ENCODE measurements at places on chromosomes 1 and 21.

GRCh38 chr1:225851805-225852204, 30.4 kb downstream of the TMEM63A start:
- no peak for DNase-seq

- no peak for DNase-seq
Measured at GRCh38 chr1:30639881-30640452, 83.4 kb downstream of the MATN1 start.

- DNase-seq: no peak
Measured at GRCh38 chr1:11704194-11704529, 12.7 kb downstream of the DRAXIN start.

DNA sequence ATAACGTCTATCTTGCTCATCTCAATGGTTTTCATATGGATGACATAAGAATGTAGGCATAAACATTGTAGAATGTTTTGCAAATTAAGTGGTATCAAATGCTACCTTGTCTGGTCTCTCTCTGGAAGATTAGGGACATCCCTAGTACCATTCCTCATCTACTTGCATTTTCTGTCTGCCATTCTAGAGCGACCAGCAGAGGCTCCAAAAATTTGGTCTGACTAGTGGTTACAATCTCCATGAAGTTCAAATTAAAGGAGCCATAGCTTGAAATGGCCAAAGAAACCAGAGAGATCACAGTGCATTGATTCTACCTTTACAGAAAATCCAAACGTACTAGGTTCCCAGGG, 1.1 kb downstream of the CD84 start:
- no peak for DNase-seq

GRCh38 chr1:169565335-169566271, 20.7 kb downstream of the F5 start:
- no peak for DNase-seq

DNA sequence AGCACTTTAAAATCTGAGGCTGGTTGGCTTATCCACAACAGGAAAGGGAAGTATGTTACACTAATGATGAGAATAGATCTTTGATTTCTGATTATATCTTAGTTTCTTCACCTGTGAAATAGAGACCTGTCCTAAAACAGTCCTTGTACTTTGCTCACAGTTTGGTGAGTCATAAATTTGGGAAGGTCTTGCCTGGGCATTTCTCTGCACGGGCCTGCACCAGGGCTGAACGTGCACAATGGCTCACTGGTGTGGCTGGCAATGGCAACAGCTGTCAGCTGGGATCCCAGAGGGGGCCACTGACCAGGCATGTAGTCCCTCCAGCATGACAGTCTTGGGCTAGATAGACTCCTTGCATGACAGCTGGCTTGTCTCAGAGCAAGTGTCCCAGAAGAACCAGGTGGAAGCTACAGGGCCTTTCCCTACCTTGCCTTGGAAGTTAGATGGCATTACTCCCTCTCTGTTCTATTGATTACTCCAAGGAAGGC, 367.4 kb downstream of the DISC1 start:
- no peak for DNase-seq

- no peak for DNase-seq
Measured at GRCh38 chr1:93685918-93686317, 4.3 kb upstream of the BCAR3 start.

GRCh38 chr1:186286615-186287315, 88.3 kb downstream of the TPR start:
- DNase-seq: no peak

Data from posterior cingulate gyrus (tissue), 11 donors.